ENCODE measurements at places on chromosomes 5 and 9.

DNA sequence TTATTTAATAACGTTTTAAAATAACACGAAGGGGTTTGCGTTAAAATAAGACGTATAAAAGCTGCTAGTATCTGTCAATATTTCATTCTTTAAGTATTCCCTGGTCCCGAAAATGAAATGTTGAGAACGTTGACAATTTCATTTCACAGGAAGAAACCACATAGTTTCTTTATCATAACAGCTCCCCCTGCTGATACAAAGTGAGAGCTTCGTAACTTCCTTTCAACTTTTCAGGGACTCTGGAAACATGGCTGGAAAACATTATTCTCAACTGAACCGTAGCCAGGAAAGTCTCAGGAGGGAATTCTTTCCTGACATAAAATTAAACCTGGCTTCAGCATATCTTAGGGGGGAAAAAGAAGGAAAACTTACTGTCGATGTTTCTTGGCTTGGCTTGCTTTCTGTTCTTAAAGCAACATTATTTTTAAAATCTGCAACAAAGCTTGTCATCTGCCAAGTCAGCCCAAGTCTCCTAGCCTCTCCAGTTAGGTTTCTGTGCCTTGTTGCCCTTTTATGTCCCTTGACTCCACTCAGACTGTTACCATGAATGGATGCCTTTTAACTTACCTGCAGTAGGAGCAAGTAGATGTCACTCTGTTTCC, 122.9 kb upstream of the DAB2 start:
- DNase-seq, result no peak

- DNase-seq, result no peak
These were observed 9.8 kb upstream of the PHYKPL start for GRCh38 chr5:178242416-178242815.

DNA sequence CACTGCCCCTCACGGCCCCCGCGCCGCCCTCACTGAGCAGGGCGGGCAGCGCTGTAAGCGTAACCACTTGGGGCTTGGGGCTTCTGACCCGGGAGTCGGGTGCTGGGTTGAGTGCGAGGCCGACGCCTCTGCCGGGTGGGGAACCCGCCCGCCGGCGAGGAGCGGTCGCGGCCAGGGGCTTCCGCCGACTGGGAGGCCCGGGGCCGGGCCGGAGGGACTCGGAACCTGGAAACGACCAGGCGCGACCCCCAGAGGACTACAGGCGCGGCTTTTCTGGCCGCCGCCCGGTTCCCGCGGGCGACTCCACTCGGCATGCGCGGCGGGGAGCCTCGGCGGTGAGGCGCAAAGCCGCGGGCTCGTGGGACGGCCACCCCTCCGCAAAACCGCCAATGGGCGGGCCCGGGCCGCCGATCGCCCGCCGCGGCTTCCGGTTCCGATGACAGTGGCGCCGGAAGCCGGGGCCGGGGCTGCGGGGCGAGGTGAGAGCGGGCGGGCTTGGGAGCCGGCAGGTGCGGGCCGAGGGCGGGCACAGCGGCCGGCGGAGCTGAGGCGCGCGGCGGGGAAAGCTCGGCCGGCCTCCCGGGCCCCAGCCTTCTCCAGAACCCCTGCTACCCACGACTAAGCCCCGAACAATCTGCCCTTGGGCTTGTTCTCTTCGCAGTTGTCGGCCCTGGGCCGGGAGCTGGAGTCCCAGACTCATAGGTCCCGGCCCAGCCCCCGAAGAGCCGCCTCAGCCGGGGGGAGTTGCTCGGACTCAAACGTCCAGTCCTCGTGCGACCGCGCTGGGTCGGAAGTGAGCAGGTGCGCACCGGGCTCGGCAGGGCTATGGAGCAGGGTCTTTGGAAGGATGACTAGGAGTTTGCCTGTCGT, at the start of gene RMND5B:
RMND5B (plus strand) TSS at position 439 of the 870 bp plus-strand sequence. CDS start 7,106 bp downstream, outside the sequence.
- DNase-seq, result peak; percentile 62

DNA sequence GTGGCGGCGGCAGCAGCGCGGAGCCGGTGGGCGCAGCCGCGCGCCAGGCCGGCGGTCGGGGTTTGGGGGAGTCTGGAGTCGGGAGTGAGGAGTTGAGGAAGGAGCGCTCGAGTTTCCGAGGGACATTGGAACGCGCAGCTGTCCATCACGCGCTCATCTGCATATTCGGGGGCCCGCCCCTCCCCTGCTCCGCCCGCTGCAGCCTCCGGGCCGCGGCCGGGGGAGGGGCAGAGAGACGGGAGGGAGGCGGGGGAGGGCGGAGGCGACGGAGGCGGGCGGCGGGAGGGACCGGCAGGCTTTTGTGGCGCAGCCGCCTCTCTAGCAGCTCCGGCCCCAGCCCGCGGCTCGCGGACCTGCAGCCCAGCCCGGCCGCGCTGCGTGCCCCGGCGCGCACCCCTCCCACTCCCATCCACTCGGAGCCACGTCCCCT, at the start of gene IRX2:
IRX2 (minus strand) TSS at position 86 of the 430 bp plus-strand sequence. CDS start 264 bp downstream, outside the sequence.
- no peak for DNase-seq

- no peak for DNase-seq
These were observed 69.1 kb downstream of the GCNT1 start for GRCh38 chr9:76528056-76528455.

- no peak for DNase-seq
These were observed 32.3 kb upstream of the NPM1 start for GRCh38 chr5:171355302-171355724.

DNA sequence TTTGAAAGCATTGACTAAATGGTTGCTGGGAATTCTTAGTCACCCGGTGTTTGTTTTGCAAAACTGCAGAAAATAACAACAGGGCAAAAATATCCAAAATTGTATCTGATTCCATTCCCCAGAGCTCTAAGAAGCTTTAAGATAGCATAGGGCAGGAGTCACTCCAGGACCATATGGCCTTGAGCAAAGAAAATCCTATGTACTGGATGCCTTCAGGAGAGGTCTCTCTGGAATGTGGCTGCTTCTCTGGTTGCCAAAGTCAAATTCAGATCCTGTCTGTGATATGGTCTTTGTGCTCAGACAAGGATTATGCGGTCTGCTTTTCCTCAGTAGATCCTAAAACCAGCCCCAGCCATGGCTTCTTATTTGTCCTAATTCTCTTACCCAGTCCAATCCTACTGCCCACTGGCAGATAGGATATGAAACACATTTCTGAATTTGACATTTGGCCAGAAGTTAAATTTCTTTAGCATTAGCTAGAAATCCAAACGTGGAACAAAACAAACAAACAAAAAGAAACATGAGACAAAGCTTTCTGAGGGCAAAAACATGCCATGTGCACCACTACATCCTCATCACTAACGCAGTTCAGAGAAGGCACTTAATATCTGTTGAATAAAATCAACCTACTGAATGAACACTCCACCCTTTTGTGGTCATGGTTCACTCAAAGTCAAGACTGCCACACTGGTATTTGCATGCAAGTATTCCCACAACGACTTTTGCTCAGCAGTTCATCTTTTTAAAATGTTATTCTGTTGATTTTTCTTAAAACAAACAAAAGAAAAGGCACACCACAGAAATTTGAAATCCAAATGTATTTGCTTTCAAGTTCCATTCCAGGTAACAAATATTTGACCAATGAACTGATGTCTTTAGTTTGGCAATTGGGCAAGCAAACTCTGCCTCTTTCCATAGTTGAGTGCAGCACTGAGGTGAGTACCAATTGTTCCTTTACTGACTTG, 165.7 kb downstream of the TRPM6 start:
- no peak for DNase-seq

DNA sequence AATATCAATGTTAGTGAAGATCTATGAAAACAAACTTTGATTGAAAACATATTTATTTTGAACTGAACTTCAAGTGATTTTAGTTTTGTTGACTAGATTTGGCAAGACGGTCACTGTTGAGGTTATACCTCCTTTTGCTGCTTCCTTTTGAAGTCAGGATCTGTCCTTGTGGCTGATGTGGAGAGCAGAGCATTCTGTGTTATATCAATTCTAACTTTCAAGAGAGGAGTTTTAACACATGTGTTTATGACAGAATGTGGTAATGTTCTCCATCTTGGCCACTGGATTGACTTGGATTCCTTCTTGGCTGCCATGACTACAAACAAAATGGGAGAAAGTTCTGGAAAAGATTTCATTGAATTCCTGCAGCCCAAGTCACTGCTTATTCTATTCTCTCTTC, 104.0 kb upstream of the ACTBL2 start:
- no peak for DNase-seq

DNA sequence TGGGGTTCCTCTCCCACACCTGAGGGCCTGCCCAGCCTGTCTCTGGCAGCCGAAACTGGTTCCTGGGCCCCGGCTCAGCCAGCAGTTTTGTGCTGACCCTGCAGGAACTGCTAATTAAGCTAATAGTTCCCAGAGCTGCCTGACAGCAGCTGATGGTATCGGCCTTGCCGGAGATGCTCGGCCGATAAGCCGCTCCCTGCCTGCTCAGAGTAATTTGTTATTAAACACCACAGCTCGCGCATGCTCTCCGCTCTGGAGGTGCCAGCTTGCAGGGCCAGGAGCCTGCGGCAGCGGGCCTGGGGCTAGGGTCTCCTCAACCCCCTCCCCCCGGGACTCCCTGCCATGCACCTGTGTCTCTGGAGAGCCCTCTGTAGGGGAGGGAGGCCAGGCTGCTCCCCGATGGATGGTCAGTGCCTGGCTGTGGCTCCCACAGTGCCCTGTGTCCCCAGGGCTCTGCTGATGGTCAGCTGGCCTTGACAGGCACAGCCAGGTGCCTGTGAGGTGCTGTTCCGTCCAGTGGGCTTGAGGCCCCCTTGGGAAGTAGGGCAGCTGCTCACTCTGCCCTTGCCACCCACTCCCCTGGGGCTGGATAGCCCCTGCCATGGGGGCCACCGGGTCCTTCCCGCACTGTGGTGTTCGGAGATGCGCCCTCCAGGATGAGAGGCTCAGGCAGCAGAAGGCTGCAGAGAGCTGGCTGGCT, 41.7 kb downstream of the RXRA start:
- DNase-seq, result no peak

DNA sequence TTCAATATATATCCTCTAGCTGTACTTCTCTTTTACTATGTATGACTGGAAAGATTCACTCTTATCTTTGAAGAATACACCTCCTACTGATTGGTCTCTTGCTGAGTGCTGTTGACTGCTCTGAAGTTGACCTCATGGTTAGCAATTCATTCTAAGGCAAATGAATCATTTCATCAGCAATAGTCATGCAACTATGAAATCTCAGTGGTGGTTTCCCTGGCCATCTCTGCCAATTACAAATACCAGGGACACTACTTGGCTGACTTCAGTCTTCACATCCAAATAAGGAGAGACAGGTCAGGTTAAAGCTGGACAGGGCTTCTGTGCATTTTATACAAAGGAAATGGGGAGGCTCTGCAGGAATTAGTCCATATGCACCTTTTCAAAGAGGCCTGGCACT, 333.5 kb upstream of the ACTBL2 start:
- no peak for DNase-seq

DNA sequence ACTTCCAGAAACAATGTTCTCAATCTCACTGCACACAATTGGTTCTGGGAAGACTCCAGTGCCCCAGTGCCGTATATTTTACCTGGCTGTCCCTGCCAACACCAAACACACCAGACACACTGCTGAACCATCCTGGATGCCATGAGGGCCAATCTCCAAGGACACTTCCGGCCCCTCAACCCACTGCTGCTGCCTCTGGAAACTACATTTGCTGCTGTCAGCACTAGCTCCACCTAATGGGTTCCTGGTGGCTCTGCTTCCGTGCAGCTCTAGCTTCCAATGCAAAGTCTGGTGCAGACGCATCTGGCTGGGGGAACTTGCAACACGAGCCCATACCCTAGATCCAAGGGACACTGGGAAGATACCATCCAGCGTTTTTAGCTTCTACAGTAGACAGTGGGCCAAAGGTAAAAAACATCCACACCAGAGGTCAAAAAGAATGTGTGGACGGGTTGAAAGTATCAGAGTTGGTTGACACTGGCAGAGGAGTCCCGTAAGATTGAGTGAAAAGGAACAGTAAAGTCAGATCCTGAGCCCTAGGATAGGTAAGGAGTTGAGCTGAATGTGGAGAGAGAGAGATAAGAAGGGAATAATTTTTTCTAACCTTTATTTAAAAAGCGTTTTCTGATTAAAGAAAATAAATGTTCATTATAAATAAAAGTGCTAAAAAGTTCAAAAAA, 99.7 kb upstream of the KIF2A start:
- no peak for DNase-seq

GRCh38 chr5:72518001-72518683, 10.9 kb upstream of the ZNF366 start:
- no peak for DNase-seq

DNA sequence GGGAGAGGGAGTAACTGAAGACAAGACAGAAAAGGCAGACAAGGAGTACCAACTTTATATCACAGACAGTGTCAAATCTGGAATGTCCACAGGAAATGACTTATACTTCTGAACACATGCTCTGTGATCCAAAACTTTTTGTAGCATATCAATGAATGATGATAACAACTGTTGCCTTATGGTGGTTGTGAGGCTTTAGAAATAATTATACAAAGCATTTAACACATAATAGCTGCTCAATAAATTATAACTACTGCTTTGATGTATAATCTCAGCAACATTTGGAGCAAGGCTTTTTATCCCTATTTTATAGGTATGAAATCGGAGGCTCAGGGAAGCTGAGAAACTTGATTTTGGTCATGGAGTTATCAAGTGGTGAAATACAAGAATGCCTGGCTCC, 3.3 kb upstream of the ASTN2 start:
- DNase-seq, result no peak

DNA sequence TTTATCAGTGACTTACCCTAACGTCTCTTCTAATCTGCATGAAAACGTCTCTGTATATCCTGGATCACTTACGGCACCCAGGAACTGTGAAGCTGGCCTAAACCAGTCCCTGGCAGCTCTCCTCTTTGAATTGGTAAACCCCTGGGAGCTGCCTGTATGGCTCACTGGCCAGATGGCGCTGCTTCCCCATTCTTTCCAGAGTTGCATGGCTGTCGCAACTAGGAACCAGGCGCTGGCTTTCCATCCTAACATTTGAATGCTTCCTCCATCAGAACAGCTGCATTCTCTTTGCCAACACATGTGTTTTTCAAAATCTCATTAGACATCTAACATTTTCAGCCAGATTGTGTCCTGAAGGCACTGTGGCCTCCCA, 8.0 kb upstream of the PCA3 start:
- no peak for DNase-seq

DNA sequence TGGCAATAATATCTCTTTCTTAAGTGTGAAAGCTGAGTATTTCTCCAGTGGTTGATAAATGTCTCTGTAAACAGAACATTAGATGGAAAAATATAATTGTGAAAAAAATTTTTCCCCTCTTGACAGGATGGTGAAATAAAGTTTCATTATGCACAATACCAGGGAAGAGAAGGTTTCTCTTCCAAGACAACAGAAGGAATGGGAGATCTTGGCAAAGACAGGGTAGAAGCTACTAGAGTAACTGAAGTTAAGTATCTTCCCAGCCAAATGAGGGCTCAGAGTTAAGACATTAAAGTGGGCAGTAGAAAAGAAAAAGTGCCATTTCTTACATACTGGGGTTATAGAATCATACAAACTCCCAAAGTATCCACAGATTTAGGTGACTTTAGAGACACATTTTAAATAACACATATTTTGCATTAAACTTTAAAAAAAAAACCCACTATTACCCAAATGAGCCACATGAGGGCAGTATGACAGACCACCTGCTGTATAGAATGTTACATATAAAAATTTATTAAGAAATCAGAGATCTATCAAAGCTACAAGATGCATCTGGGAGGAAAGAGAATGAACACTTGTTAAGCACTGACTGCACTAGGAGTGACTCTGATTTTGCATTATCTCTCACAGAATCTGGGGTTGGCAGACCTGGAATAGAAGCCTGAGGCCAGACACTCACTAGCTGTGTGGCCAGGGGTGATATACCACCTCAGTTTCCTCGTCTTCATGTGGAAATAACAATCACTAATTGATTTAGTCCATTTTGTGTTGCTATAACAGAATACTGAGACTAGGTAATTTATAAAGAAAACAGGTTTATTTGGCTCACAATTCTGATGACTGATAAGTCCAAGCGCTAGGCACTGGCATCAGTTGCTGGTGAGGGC, 98.5 kb downstream of the ARSB start:
- DNase-seq, result no peak

Measured in stimulated activated CD8-positive, alpha-beta memory T cell treated with anti-CD3 and anti-CD28 coated beads, Interleukin-15, amount 100 ng/mL, for 4 hours (primary cell).